DMS79 treated with DMSO at 0.1 percent for 48 hours (cell line): ENCODE measurements at places on chromosomes 7 and 10.

GRCh38 chr10:121926671-121927317 is 1.0 kb downstream of the ATE1 start:
- peak; percentile 13 for DNase-seq

- DNase-seq: no peak
These were observed 103.6 kb downstream of the ARHGAP22 start for GRCh38 chr10:48501226-48501625.

- DNase-seq: no peak
These were observed 261.1 kb downstream of the NRG3 start for GRCh38 chr10:82136103-82136502.

GRCh38 chr10:80144696-80145131 is 12.2 kb downstream of the PLAC9 start:
- DNase-seq: no peak

DNA sequence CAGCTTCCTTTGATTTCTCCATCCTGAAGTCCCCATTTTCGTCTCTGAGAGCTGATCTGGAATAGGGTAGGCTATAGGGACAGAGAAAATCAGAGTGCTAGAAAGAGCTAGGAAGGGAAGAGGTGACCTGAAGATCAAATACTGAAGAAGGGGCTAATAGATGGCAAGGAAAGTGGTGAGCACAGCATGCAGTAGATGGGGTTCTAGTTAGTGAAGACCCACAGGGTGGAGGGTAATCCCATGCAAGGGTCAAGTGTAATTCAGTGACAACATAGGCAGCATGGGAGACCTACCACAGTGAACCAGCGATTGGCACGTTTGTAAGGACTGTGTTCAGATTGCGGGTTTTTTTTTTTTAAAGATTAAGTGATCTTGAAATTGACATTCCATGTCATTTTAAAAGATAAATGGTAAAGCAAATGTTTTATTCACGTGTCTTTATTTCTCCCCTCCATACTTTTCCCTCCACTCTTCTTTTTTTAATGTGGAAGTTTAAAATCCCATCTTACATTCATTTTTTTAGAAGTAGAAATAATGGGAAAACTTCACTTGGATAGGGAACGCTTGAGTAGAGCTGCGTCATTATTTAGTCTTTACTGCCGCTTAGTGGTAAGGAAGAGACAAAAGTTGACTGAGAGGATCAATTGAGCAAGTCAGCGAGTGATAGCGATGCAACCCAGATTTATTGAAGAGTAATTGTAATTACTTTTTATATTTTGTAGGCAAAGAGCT is 21.0 kb upstream of the ABI1 start:
- peak; percentile 13 for DNase-seq

GRCh38 chr7:50156706-50157105 is 63.7 kb upstream of the ZPBP start:
- no peak for DNase-seq

DNA sequence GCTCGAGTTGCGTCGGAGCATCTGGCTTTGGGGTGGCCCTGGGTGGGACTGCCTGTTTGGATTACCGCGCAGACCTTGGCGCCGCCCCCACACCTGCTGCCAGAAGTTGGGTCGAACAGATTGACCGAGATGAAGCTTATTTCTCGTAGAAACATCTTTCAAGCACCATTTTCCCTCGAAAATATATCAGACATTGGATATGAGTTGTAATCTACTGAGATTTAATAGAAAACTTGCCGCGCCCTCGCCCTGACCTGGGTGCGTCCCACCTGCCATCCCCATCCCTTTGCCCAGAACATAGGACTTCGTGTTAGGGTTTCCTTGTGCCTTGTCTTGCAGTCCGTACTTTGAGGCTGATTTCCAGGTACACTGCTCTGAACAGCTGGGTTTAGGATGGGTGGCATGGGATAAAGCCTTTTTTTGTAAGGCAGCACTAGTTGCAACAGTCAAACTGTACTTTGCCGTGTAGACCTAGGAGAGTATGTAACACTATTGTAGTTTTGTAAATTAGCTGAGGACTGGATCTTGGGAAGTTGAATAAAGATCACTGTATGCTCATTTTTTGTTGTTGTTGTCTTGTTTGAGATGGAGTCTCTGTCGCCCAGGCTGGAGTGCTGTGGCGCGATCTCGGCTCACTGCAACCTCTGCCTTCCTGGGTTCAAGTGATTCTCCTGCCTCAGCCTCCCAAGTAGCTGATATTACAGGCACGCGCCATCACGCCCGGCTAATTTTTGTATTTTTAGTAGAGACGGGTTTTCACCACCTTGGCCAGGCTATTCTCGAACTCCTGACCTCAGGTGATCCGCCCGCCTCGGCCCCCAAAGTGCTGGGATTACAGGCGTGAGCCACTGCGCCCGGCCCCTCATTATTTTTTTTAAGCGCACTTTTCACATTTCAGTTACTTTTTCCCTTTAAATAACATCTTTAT is 978 bp downstream of the OGDH start:
- peak; percentile 60 for DNase-seq

DNA sequence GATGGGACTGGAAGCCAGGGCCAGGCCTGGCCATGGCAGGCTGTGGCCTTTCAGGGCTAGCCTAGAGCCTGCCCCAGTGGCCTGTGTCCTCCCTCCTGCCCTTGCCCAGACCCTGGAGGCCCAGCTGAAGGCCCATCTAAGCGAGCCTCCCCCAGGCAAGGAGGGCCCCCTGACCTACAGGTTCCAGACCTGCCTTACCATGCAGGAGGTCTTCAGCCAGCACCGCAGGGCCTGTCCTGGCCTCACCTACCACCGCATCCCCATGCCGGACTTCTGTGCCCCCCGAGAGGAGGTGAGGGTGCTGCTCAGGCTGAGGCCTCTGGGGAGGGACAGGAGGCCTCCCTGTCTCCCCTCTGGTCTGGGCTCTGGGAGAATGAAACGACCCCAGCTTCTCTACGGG is 60.9 kb downstream of the PALD1 start:
- no peak for DNase-seq

GRCh38 chr7:148746135-148746534 is 47.4 kb downstream of the CUL1 start:
- no peak for DNase-seq

DNA sequence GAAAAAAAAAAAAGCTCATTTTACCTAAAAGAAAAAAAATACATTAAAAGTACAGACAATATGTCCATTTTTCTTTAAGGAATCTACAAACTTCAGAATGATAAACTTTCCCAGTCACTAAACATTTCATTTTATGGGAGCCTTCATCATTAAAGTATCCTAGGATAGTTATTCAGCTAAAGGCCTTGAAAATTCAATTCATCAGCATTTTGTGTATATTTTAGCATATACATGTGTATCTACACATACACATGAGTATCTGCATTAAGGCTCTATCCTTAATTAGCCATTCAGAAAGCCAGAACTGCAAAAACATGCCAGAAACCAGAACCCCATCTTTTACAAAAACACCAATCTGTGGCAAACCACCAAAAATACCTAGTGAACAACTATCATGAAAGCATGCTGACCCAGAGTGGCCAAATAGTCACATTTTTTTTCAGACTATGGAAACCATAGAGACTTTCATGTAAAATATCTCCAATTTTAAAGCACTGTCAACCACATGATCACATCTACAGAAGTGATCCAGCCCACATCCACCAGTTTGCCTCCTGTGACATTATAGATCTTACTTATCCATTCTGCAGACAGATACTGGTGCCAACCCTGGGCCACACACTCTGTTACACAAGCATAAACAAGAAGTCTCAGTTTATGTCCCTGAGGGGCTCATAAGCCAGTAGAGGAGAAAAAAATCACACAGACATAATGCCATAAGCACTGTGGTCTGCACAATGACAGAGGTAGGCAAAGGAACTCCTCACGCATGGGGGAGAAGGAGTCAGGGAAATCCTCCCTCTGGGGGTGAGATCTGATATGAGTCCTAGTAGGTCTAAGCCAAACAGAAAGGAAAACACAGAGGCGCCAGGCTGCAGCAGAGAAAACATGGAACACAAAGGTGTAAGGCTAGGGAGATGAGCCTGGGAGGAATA is 79.2 kb downstream of the SRPK2 start:
- DNase-seq: no peak

GRCh38 chr10:63885156-63885555 is 364.0 kb downstream of the REEP3 start:
- DNase-seq: no peak

GRCh38 chr7:79507131-79507530 is 53.7 kb upstream of the MAGI2 start:
- DNase-seq: no peak

DNA sequence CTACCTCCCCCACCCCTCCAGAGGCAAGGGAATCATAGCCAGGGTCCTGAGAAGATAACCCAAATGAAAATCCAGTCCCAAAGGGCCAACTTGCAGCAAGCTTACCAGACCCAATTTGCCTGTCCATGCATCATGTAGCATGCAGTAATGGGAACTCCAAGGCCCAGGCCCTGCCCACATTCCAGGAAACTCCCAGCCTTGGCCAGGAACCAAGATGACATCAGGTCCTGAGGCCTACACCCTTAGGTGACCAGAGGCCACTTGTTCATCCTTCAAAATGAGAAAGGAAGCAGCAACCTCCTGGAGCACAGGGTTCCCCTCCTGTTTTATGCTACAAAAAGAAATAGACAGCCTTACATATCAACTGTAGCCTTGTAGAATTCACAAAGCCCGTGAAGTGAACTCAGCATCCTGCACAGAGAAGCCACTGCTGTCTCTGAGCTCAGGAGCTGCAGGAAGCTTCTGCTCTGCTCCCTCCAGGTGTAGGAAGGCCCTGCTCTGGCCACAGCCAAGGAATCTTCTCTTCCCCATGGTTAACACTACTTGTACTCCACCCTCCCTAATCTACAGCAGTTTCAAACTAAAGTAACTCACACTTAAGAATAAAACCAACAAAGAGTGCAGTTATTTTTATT is 30.3 kb upstream of the GRB10 start:
- no peak for DNase-seq

- no peak for DNase-seq
These were observed 537 bp downstream of the FOXK1 start for GRCh38 chr7:4682621-4683042.

DNA sequence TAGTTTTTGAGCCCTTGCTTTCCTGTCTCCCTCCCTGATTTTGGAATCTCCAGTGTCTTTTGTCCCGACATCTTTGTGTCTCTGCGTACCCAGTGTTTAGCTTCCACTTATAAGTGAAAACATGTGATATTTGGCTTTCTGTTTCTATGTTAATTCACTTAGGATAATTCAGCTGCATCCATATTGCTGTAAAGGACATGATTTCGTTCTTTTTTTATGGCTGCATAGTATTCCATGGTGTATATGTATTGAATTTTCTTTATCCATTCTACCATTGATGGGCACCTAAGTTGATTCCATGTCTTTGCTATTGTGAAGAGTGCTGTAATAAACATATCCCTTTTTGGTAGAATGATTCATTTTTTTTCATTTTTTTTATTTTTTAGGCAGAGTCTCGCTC is 48.3 kb downstream of the ADK start:
- no peak for DNase-seq

DNA sequence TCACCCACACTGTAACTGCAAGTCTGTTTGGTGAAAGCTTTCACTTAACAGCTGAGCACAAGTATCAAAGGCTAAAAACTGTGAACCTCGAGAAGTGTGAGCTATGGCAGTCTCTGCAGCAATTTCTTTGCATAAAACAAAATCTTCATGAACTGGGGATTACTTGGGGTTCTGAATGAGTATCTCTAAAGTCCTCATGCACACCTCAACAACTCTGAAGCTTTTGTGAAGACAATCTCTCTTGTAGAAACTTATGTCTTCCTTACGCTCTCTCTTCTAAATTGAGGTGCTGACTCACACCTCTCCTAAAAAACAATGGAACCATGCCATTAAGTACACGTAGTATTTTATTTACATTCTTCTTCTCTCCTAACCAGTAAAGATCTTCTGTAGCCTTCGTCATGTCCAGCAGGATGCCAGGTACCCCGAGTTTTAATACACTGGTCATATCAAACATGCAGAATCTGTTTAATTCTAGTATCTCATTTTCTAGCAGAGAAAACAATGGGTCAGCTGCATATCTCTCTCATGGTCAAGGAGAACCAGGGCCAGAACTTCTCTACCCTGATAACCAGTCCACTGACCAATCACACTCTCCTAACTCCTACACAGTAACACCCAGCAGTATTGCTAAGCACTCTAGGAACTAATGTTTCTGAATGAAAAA is 76.9 kb downstream of the UBE2H start:
- no peak for DNase-seq

DNA sequence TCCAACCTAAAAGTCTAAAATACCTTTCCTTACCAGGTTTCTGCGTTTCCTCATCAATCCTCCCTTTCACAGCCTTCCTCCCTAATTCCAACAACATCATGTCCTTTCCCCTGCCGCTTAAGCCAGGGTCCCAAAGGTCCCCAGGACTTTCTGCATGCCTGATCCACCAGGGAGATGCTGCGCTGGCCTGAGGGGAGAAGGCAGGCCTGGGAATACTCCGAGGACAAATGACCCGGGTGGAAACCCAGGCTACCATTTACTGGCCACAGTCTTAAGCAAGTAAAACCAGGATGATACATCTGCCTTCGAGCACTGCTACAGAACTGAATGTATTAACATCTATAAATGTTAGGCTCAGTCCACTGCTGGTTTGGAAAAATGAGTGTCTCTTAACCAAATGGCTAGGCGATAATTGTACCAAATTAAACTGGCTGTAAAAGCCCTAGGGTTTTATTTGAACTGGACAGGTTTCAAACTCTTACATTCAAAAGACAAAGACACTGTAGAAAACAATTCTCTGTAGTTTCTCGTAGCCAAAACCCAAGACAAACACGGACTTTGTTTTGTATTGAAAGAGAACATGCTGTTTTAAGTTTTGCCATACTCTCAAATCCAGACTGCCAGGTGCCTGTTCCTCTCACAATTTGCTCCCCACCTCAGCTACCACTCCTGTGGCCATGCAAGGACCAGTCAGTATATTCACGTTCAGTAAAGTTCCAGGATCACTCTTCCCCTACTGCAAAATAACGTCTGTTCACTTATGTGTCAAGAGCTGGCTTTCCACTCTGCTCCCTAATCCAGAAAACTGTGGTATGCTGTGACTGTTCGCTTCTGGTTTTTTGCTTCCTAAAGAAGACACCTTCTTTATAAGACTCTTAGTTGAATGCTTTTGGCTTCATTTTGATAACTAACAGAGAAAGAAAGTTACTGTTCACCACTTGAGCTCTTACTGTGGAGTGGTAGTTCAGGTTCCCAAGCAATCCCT is 145.7 kb downstream of the RNF216 start:
- DNase-seq: no peak

GRCh38 chr7:69770613-69771012 is 172.3 kb downstream of the AUTS2 start:
- no peak for DNase-seq

DNA sequence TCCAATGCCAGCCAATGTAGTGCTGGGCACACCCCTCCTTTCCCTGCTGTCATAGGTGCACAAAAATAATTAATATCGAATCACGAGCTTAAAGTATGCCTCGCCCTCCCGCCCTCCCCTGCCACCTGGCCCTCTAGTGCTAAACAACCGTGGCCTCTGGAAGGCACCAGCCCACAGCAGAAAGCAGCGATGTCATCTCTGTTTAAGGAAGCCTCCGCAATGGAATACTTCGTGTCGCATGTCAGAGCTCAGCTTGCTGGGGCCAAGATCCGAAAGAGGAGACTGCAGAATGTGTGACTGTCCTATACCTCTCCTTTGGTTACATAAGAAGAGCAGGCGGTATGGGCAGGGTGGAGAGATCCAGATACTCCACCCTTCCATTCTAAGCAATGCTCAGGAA is 71.5 kb downstream of the RHOBTB1 start:
- DNase-seq: no peak

GRCh38 chr10:132332433-132332754 is 401 bp downstream of the LRRC27 start:
- DNase-seq: no peak

- no peak for DNase-seq
These were observed 59.4 kb upstream of the CAMK2B start for GRCh38 chr7:44384586-44385433.
